ENCODE measurements at places on chromosomes 4 and X. TPM values are rescaled to one million over a fixed set of nuclear protein-coding genes. Genes with fewer than 3 reads are reported as not detected.

Gene CT45A5
- total RNA-seq: not detected

Gene ATP1B4
- not detected for total RNA-seq

Gene CHRDL1
- 6.5 TPM for total RNA-seq

Gene SOX3
- total RNA-seq: not detected

Gene GPR143
- 1.5 TPM for total RNA-seq

Gene DGAT2L6
- not detected for total RNA-seq

- DNase-seq: peak; percentile 9
Observed at GRCh38 chr4:151717314-151717713, 43.5 kb downstream of the GATB start.

DNA sequence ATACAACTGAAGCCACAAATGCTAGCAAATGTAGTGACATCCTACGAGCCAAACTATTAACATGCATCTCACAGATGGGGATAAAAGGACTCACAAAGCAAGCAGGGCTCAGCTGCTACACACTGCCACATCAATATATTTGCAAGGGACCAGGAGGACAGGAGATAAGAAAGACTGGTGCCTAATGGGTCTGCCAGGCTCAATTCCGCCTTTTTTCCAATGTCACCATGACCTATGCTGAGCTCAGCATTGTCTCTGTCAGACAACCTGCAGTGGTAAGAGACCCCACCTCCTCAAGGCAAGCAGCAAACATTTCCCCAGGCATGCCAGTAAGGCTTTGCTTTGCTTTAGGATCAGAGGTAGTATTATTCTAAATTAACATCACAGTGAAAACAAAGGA lies 435 bp downstream of the DCX start:
- DNase-seq: no peak

DNA sequence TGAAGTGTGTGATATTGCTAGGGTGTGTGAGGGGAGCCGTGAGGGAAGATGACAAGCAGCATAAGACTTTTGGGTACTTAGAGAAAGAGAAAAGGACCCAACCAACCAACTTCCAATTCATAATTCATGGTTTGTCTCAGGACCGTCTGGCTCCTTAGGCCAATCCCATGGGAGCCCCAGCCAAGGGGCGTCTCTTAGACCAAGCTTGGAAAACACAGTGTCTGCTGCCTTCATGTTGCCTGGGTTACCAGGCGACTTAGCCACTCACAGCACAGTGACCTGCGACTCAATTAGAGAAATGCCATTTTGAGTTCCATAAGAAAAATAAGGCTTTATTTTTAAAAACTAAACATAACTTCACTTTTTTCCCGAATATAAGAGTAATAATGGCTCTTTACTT lies 32.7 kb downstream of the BST1 start:
- no peak for DNase-seq

DNA sequence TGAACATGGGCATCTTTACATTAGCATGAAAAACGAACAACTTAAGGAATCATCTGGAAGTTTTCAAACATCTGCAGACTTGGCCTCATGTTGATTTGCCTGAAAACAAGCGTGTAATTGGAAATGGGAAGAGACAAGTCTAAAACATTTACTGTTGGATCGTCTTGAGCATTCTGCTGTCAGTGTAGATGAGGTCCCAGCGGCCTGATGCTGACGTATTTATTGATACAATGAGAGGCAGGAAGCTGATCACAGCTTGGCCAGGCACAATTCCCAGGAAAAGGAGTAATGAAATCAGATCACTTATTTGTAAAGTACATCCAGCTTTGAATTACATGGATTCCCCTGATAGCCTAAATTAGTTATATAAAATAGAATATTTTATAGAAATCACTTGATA lies 210.6 kb downstream of the CLCN4 start:
- no peak for DNase-seq

DNA sequence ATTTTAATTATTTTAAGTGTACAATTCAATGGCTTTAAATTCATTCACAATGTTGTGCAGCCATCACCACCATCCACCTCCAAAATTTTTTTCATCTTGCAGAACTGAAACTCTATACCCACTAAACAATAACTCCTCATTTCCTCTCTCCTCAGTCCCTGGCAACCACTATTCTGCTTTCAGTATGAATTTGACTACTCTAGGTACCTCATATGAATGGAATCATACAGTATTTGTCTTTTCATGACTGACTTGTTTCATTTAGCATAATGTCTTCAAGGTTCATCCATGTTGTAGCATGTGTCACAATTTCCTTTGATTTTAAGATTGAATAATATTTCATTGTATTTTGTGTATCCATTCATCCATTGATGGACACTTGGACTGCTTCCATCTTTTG lies 46.9 kb downstream of the KIF4A start:
- no peak for DNase-seq

- peak; percentile 43 for DNase-seq
Observed at GRCh38 chrX:120791013-120791643, 84.5 kb downstream of the CT47B1 start.

GRCh38 chr4:184898793-184899192 lies 73.0 kb upstream of the ACSL1 start:
- no peak for DNase-seq

GRCh38 chr4:139581096-139581495 lies 25.1 kb upstream of the SETD7 start:
- DNase-seq: no peak

- no peak for DNase-seq
Observed at GRCh38 chr4:183255487-183255886, 64.6 kb downstream of the CLDN22 start.

DNA sequence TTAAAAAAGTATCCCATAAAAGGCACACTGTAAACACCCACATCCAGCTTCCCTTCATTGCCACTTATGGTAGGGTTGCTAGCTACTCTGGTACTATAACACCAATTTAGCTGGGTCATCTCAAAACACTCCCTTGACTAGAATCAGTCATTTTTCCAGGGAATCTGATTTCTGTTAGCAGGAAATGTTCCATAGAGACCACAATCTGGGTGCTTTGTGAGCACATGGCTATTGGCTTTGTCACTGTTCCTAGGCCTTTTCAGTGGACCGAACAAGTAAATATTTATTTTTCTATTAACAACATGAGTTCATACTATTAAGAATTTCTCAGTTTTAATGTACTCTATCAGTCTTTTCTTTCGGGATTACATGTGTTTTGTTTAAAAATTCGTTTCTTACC lies 404.7 kb upstream of the GNPDA2 start:
- no peak for DNase-seq

- DNase-seq: no peak
Observed at GRCh38 chrX:1763294-1763693, 148.4 kb downstream of the ASMT start.

- no peak for DNase-seq
Observed at GRCh38 chr4:182825786-182826185, 91.4 kb downstream of the DCTD start.

DNA sequence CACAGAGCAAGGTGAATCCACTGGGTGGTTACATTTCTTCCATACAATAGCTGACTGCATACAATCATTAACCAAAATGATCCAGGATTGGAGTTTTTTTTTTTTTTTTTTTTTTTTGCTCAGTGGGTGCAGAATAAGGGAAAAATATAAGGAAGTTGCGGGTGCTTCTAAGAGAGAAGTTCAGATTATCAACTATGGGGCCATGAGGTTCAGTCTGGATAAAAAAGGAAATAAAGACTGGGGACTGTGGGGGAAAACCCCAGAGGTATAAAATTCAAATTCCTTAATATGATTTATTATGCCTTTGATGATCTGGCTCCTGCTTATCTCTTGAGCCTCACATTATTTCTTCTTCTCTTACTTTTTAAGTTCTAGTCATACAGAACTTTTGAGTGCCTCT lies 5.9 kb upstream of the EIF1AX start:
- no peak for DNase-seq

- no peak for DNase-seq
Observed at GRCh38 chr4:163603257-163603656, 108.8 kb downstream of the TMA16 start.

GRCh38 chr4:3716631-3717235 lies 49.5 kb upstream of the ADRA2C start:
- DNase-seq: no peak

DNA sequence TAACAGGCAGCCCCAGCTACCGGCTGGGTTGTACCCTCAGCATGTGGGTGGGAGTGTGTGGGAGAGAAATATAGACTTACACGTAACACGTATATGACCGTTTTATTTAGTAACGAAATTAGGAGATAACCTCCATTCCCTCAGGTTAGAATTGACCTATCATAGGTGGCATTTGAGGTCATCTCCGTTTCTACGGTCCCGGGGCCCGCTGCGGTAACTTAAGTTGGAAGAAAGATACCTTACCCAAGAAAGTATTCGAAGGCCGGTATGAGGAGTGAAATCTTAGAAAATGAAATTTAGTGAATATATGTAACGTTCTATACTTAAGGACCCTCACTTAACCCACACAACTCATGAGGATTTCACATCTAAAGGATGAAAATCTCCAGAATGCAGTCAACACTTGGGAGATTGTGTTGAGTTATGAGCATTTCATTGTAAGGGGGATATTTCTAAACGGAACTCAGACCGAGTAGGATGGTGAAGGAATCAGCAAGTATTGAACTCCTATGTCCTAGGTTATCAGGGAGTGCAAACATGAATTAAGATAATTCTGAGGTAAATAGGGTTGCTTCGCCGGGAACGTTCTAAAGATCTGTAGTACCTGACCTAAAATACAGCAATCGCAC lies 891 bp downstream of the CISD2 start:
- no peak for DNase-seq
